NCI-H446 (cell line): ENCODE measurements at places on chromosomes 2 and 18.
A peak's percentile ranks its signal among the peaks of the same experiment; 100 is the strongest.

GRCh38 chr2:231708773-231709635 lies 679 bp downstream of the PTMA start:
- DNase-seq = peak; percentile 59

- DNase-seq = no peak
Observed at GRCh38 chr2:183035298-183035953, 2.8 kb downstream of the NCKAP1 start.

DNA sequence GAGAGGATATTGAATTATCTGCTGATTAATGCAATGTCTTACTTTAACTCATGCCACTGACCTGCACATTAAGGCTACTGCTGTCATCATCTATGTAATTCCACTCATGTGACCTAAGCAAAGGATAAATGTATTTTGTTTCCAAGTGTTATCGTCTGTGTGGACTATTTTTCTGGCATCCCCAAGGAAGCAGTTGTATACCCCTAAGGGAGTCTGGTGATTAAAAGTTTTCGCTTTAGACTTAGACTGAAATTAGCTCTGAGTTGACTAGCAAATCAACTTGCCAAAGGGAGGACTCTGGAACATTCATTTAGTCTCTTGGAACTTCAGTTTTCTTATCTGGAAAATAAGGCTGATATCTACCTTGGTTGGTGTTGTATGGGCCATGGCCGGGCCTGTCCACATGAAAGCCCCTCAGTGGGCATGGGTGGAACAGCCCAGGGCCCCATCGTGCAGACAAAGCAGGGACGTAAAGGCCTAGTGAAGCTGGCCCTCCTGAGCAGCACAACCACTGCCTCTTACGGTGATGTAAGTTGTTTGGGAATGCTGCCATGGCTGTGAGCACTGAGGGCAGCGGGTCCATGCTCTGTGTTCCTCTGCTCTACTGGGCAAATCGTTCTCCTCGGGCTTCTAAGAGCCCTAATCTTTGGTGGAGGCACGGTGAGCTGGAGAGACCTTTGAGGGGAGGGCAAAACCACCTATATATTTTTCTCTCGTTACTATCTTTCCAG lies 144.4 kb upstream of the RNF152 start:
- DNase-seq = no peak

GRCh38 chr2:219681694-219682300 lies 54.4 kb downstream of the SLC4A3 start:
- no peak for DNase-seq

- DNase-seq = no peak
Observed at GRCh38 chr2:234335661-234336228, 161.1 kb downstream of the ARL4C start.

DNA sequence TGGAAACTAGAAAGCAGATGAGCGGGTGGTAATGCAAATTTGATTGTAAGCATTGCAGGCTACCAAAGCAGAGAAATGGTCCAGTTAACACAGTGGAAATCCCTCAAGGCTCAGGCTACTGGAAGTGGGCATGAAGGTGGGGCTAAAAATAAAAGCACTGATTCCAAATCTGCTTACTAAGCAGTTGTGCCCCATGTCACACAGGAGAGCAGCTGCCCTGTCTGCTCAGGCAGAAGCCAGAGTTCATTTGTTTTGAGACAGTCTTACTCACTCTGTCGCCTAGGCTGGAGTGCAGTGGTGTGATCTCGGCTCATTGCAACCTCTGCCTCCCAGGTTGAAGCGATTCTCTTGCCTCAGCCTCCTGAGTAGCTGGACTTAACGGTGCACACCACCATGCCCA lies 42.5 kb upstream of the TSPYL6 start:
- DNase-seq = no peak

GRCh38 chr2:233867993-233868532 lies at the start of gene MSL3B:
Gene MSL3B, minus strand, starts transcription at chr2:233868386.
- DNase-seq = peak; percentile 78

- no peak for DNase-seq
Observed at GRCh38 chr2:202944816-202945215, 32.7 kb downstream of the CARF start.

GRCh38 chr2:176772816-176773215 lies 439.8 kb upstream of the HNRNPA3 start:
- DNase-seq = no peak

DNA sequence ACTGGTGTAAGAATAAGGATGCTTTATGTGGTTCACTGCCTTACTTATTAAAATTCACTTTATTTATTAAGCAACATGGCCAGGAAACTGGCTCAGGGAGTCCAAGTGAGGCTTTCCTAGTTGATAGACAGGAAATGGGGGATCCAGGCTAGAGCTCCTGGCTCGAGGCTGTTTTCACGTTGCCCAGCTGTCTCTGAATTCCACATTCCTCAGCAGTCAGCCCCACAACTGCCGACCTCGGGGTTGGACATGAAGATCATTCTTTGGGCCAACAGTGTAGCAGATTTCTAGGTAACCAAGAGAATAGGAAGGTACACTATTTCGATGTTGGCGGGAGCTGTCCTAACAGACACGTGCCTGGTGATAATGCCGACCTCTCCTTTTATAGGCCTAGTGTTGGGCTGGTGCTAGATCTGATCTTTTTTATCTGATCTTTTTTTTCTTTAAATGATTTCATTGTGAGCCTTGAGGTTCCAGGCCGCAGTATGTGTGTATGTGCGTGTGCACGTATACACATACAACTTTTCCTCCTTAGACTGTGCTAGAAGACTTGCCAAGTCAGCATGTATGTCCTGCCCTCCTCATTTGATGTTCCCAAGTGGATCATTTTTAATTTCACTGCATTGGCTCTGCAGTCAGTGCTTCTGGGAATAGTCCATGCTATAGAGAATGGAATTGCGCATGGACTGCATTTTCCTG lies 103.5 kb downstream of the CABLES1 start:
- no peak for DNase-seq

DNA sequence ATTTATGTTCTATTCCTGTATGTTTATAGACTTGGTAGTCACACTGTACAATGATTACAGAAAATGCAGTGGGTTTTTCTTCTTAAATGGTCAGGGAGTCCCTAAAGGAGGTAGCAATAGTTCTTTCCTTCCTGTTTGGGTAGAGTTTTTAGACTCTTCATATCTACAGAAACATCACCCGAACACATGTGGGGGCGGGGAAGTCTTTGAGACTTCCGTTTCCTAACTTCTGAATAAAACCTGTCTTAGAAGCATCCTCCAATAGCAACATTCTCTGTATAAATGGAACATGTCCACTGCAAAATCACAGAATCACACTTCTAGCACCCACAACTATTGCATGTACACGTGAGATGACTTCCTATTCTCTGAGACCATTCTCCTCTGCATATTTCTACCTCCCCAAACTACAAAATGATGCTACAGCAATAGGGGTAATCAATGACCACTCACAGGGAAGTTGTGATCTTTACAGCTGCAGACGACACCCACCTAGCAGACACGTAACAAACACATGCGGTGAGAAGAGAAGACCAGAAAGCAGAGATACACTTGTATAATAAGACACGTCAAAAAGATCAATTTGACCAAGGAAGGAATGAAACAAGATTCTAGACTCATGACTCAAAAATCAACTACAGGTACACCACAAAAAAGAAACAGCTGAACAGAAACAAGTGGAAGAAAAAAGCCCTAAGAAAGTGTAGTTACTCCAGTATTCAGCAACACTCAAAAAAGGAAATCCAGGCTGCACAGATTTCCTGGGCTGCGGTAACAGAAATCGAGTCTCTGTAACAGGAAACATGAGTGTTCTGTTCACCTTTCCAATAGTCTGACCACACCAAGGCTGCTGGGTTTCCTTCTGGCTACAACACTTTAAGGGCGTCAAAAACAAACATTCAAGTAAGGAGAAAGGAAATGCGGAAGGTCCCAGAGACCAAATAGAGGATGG lies 120.4 kb downstream of the ZNF516 start:
- DNase-seq = no peak
